ENCODE measurements at places on chromosomes 6 and 20.

- peak; percentile 55 for DNase-seq
- peak overlapping the region; percentile 89 for H3K4me3 ChIP-seq
- peaks cover 57% of the 10 kb centered on the region for H3K36me3 ChIP-seq
- H3K27me3 ChIP-seq, result no peaks in the 10 kb centered on the region
- no peaks in the 10 kb centered on the region for H3K4me1 ChIP-seq
- peak overlapping the region; percentile 88 for H3K27ac ChIP-seq
Observed at GRCh38 chr6:156777577-156778453, 637 bp downstream of the ARID1B start.

- no peaks in the 10 kb centered on the region for H3K27me3 ChIP-seq
- peak overlapping the region; percentile 90 for H3K4me3 ChIP-seq
- peak overlapping the region; percentile 81 for H3K27ac ChIP-seq
- no peak for DNase-seq
Observed at GRCh38 chr6:13872681-13873080, 52.1 kb upstream of the RNF182 start.

- H3K4me1 ChIP-seq, result no peaks in the 10 kb centered on the region
- peaks cover 45% of the 10 kb centered on the region for H3K27me3 ChIP-seq
- no peak overlapping the region for H3K4me3 ChIP-seq
- H3K27ac ChIP-seq, result no peak overlapping the region
- no peaks in the 10 kb centered on the region for H3K36me3 ChIP-seq
Observed at GRCh38 chr6:166633732-166634535, 6.9 kb upstream of the RPS6KA2 start.

GRCh38 chr6:81241126-81242041 is 511.1 kb downstream of the TENT5A start:
- H3K36me3 ChIP-seq, result no peaks in the 10 kb centered on the region
- H3K4me3 ChIP-seq, result no peak overlapping the region
- H3K4me1 ChIP-seq, result no peaks in the 10 kb centered on the region
- no peaks in the 10 kb centered on the region for H3K27me3 ChIP-seq

DNA sequence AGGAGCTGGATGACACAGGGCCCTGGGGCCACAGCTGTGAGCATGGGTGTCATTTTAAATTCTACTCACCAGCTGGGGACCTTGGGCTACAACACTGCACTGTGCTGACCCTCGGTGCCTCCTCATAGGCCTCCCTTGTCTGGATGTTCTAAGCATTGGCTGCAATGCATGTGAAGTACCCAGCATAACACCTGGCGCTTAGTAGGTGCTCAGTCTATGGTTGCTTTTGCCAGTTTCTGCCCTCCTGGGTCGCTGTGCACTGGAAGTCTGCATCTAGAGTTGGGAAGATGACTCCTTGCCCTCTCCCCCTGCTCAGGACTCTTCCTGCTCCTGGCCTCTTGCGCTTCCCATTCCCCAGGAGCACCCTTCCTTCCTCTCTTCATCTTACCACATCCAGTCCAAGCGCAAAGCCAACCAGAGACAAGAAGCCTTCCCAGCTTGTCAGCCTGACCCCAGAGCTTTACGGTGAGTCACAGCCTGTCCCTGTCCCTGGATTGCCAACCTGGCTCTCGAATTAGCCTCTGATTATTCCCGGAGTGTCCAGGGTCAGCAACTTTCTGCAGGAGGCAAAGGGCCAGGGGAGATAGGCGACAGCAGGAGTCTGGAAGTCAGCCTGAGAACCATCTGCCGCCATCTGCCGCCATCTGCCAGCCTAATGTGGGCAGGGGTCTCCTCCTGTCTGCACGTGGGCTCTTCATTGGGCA is 8.8 kb downstream of the SLC13A3 start:
- H3K4me1 ChIP-seq, result peaks cover 8% of the 10 kb centered on the region
- H3K27me3 ChIP-seq, result peaks cover 30% of the 10 kb centered on the region
- no peaks in the 10 kb centered on the region for H3K36me3 ChIP-seq
- no peak for DNase-seq
- no peak overlapping the region for H3K4me3 ChIP-seq

- H3K27ac ChIP-seq, result no peak overlapping the region
- no peak for DNase-seq
- no peaks in the 10 kb centered on the region for H3K4me1 ChIP-seq
- no peak overlapping the region for H3K4me3 ChIP-seq
- no peaks in the 10 kb centered on the region for H3K27me3 ChIP-seq
Observed at GRCh38 chr20:1150218-1150617, 31.8 kb downstream of the PSMF1 start.
